Stimulated activated CD8-positive, alpha-beta memory T cell treated with anti-CD3 and anti-CD28 coated beads, Interleukin-15, amount 100 ng/mL, for 4 hours (primary cell): ENCODE measurements at places on chromosomes 5 and 9.

GRCh38 chr5:142143878-142144277 lies 35.3 kb downstream of the NDFIP1 start:
- DNase-seq: no peak

DNA sequence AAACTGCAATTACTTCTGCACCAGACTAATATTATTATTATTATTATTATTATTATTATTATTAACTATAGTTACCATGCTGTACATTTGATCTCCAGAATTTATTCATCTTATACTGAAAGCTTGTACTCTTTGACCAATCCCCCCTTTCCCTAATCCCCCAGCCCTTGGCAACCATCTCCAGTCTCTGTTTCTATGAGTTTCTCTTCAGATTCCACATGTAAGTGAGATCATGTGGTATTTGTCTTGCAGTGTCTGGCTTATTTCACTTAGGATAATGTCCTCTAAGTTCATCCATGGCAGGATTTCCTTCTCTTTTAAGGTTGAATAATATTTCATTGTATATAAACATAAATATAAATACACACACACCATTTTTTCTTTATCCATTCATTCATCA lies 287.0 kb upstream of the DAB2 start:
- DNase-seq: no peak

DNA sequence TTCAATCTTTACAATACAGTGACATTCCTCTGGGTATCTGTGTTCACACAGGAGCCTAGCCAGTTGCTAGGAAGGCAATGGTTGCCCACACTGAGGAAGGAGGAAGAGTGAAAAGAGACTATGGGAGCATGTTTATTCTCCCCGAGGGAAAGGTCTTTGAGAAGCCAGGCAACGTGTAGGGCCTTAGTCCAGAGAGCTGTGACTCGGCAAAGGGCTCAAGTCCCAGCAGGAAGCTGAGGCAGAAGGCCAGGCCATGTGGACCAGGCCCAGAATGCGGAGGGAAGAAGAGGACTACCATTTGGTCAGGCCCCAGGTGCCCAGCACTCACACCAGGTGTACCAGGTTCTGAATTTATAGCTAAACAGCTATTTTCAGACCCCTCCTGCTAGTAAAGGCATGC lies 136.6 kb upstream of the DMAC1 start:
- no peak for DNase-seq

DNA sequence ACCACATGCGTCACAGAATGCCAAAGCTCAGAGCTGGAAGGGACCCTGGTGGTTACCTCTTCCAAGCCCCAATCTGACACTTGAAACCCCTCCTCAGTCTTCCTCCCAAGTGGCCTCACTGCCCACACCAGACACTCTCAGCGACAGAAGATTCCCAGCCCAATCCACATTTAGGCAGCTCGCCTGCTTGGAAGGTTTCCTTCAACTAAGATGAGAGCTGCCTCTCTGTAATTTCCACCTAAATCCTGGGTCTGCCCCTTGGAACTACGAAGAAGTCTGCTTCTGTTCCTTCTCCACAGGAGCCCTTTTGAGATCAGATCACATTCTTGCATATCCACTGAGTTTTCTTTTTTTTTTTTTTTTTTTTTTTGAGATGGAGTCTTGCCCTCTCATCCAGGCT lies 83.7 kb downstream of the PAX5 start:
- DNase-seq: no peak

- no peak for DNase-seq
Measured at GRCh38 chr9:120366644-120367019, 213.3 kb downstream of the CDK5RAP2 start.

DNA sequence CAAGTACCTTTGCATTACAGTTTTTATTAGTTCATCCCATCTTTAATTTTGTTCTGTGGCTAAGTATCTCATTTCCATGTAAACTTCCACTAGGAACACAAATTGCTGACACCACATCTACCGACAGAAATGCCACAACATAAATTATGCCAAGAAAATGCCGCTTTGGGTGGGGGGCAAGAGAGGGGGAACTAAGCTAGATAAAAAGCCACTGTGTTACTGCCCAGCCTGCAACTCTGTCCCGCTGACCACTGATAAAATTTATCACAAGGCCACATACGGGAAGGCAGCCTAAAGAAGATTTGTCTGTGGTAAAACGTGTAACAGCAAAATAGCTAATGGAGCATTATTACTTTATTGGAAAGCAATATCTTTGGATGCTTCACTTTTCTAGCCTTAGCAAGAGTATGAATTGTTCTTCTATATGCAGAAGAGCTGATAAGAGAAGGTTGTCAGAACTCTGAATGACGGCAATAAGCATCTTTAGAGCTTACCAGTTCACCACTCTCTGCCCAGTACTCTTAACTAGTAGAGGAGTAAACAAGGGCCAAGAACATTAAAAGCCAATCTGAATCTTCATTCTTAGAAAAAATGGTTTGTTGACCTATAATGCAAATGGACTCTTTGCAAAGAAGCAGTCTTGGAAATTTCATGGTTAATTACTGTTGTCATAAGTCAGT lies 172.2 kb upstream of the MEF2C start:
- no peak for DNase-seq

GRCh38 chr5:132637241-132637640 lies 20.7 kb upstream of the IL13 start:
- no peak for DNase-seq
